Stimulated activated CD8-positive, alpha-beta memory T cell treated with anti-CD3 and anti-CD28 coated beads, Interleukin-15, amount 100 ng/mL, for 24 hours (primary cell): ENCODE measurements at places on chromosomes 6 and 20.

- DNase-seq: no peak
Observed at GRCh38 chr6:6891125-6891721, 216.5 kb upstream of the RREB1 start.

DNA sequence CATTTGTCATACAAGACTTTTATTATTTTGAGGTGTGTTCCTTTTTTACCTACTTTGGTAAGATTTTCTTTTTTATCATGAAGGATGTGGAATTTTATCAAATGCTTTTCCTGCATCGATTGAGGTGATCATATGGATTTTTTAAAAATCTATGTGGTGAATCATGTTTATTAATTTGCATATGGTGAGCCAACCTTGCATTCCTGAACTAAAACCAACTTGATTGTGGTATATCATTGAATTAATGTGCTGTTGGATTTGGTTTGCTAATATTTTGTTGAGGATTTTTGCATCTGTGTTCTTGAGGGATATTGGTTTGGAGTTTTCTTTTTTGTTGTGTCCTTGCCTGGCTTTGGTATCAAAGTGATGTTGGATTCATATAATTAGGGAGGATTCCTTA lies 848.1 kb upstream of the EYS start:
- DNase-seq: no peak

GRCh38 chr20:38426006-38426897 lies 8.9 kb downstream of the SNHG17 start:
- no peak for DNase-seq

DNA sequence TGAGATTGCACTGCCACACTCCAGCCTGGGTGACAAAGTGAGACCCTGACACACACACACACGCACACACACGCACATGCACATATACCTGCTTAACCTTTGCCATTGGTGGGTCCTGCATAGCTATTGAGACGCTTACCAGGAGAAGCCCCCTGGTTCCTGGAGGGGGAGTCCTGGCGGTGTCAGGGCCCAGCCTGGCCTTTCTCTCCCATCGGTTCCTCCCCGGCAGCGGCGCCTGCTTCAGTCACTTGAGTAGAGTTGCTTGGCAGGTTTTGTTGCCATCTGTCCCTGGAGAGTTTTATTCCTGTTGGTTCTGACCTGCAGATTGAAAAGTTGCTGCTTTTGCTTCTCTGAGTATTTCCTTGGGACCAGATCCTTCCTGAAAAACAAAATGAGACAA lies 20.6 kb upstream of the FAM209A start:
- DNase-seq: no peak

DNA sequence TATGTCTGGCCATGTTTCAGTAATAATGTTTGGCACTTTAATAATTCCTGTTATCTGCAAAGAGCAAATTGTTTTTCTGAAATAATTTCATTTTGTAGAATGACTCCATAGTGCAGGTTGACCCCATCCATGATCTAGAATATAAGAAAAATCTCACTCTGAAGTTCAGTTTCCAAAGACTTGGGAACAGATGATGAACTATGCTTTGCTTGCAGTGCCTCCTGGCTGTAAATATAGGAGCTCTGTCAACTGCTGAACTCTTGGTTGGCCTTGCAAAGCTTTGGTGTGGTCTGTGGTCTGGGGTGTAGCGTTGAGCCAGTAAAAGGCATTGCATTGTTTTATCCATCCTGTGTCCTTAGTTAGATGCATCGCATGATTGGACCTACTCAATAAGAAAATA lies 104.0 kb downstream of the PLCB4 start:
- DNase-seq: no peak

GRCh38 chr6:108872141-108872557 lies 23.9 kb downstream of the ARMC2 start:
- no peak for DNase-seq
